Cerebellar cortex (tissue), 1 donor: ENCODE measurements at places on chromosomes 5 and 9.

GRCh38 chr9:69389437-69389995, 64.5 kb downstream of the ENTREP1 start:
- DNase-seq: no peak

DNA sequence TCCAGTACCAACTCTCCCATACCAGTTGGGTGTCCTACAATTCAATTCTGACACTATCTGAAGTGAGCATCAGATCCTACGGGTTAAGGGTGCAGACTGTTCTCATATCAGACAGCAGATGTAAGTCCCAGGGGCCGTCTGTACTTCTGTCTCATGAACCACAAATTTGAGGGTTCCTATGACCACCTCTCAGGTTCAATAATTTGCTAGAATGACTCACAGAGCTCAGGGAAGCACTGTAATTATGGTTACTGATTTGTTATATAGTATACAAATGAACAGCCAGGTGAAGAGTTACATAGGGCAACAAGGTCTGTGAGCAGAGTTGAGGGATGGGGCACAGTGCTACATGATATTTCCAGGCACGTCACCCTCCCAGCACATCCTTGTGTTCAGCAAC, 499.1 kb downstream of the DMAC1 start:
- no peak for DNase-seq

DNA sequence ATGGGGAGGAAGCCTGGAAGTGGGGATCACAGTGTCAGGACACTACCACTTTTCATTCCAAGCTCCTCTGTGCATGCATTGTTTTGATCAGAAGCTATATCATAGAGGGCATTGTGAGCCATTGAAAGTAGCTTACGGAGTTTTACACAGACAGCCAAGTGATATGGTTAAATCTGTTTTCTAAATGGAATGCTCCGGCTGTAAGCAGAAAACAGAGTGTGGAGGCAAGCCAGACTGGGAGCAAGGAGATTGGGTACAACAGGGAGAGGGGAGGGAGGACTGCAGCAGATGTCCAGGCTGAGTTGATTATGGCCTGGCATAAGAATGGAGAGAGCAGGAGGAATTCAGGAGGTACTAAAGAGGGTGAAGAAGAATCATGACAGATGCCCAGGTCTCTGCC, 15.5 kb upstream of the SOWAHA start:
- DNase-seq: peak; percentile 84

GRCh38 chr5:170751631-170752030, 31.9 kb upstream of the GABRP start:
- DNase-seq: no peak

DNA sequence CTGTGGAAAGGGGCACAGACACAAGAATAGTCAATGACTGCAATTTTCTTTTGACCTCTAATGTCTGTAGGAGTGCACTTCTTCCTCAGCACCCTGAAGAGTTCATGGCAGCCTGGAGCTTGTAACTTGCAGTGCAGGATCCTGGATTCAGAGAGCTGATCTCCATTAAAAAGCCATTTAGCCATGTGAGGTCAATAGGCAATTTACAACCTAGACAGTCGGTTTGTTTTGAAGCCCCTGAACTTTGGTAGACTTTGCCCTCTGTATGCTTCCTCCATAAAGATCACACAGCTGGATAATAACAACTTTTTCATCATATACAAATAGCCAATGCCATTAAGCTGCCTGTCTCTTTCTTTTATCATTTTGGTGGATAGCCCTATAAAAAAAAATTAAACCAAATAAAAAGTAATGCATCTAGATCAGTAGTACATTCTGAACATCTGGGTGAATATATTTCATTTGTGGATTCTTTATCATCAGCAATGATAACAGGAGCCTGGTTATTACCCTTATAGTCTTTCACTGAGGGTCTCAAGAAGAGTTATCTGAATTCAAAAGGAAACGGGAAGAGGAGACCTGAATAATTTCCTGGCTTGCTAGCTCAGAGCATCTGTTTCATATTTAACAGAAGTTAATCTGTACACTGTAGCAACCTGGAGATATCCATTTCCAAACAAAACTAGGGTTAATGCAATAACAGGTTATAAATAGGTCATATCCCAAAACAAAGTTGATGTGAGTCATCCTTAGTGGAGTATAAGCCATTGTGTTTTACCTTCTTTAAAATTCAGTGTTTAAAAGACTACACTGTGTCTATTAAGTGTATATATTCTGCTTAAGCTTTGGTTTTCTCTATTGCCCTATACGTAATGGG, 193.8 kb upstream of the ACTBL2 start:
- no peak for DNase-seq

- DNase-seq: no peak
Measured at GRCh38 chr5:124742521-124742920, 3.9 kb downstream of the ZNF608 start.

DNA sequence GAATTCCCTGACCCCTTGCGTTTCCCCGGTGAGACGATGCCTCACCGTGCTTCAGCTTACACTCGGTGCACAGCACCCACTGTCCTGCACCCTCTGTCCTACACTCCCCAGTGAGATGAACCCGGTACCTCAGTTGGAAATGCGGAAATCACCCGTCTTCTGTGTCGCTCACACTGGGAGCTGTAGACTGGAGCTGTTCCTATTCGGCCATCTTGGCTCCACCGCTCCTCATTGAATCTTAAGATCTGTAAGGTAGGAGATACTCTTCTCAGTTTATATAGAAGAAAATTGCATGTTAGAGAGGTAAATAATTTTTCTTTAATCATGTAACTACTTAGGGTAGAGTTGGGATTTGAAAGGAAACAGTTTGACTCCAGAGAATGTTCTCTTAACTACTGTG, 62.2 kb downstream of the DMRTA1 start:
- no peak for DNase-seq

- DNase-seq: no peak
Measured at GRCh38 chr5:38453921-38454320, 102.5 kb downstream of the LIFR start.

GRCh38 chr9:133023117-133023890, 7.5 kb upstream of the GTF3C5 start:
- no peak for DNase-seq

GRCh38 chr5:1975898-1976765, 93.4 kb upstream of the IRX4 start:
- DNase-seq: no peak

DNA sequence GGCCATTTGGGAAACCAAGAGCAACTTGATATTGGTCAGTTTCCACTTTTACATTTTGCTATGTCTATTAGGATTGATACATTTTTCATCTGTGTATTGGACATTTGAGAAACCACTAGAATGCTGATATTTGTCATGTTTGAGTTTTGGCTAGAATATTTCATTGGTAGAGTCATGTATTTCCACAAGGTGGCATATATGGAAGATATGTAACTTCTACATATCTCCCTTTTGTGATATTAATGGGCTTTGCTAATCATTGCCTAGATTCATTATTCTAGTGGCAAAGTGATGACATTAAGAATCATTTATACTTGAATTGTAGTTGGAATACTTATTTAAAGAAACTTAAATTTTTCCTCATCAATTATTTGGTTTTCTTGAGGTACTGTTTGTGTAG, 692.9 kb upstream of the EDIL3 start:
- DNase-seq: no peak

DNA sequence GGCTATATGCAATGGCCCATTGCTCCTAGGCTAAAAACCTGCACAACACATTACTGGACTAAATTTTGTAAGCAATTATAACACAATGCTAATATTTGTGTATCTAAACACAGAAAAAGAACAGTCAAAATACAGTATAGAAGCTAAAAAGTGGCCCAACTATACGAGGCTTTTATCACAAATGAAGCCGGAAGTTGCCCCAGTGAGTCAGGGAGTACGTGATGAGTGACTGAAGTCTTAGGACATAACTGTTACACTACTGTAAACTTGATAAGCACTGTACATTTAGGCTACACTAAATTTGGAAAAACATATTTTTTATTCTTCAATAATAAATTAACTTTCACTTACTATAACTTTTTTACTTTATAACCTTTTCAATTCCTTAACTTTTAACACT, 105.2 kb upstream of the PRR16 start:
- no peak for DNase-seq
